Activated naive CD4-positive, alpha-beta T cell treated with anti-CD3 and anti-CD28 coated beads for 36 hours (primary cell): ENCODE measurements at places on chromosomes 4 and X. TPM values are rescaled to one million over a fixed set of nuclear protein-coding genes. Genes with fewer than 3 reads are reported as not detected.
A peak's percentile ranks its signal among the peaks of the same experiment; 100 is the strongest.

Gene MED12
- 43.5 TPM for total RNA-seq

DNA sequence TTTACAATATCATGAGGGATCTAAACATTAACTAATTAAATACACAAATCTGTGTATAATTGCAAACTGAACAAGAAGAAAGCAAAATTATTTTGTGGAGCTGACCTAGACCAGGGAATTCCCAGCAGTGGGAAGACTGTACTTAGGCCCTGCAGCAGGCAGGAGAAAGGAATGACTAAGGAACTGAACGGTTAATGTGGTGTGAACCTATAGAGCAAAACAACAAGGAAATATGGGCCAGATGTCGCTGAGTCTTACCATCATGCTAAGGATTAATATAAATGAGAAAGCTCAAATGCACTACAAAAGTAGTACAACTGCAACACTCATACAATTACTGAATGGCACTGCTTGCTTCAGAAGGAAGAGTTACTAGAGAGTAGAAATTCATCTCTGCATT lies 120.3 kb upstream of the ATXN3L start:
- no peak for DNase-seq

Gene ANK2
- total RNA-seq = 3.0 TPM

Gene HSFX2
- not detected for total RNA-seq

DNA sequence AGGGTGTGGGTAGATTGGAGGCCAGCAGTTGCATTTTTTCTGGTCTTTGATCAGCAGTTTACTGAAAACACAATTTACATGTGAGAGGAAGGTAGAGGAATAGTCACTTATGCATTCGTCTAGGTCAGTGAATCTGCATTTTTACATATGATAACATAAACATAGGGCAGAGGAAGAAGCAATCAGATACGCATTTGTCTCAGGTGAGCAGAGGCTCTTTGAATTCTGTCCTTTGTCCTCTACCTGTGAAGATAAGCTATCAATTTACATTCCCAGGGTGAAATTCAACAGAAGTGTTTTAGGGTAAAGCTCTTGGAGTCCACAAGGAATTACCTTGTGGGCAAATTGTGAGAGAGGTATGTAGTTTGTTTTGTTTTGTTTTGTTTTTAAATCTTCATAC lies 306.5 kb downstream of the MAGEB5 start:
- no peak for DNase-seq

GRCh38 chrX:133053861-133054598 lies 42.9 kb downstream of the USP26 start:
- no peak for DNase-seq

Gene PCYT1B
- total RNA-seq = 0.17 TPM

DNA sequence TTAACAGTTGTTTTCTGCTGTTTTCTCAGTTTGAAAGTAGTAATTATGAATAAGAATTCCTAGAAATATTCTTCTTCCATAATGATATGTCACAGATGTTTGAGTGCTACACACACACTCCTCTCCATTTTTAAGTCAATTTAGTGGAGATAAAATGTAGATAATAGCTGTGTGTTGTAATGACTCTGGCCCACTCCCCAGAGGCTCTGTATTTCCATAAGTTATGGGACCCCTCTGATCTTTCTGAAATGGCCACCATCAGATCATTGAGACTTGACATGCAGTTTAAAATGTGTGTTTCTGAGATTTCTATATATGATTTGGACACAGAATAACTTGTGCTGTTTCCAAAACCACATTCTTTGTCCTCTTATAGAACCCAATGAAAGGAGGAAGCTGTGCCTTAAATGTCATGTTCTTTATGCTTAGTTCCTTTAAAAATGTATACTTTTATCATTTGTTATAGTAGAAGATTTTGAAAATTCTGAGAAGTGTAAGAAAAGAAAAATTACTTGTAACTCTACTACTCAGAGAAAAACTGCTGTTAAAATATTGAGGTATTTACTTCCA lies 46.4 kb downstream of the GAB1 start:
- DNase-seq = no peak

- DNase-seq = no peak
Observed at GRCh38 chr4:113586072-113586471, 175.5 kb downstream of the CAMK2D start.

DNA sequence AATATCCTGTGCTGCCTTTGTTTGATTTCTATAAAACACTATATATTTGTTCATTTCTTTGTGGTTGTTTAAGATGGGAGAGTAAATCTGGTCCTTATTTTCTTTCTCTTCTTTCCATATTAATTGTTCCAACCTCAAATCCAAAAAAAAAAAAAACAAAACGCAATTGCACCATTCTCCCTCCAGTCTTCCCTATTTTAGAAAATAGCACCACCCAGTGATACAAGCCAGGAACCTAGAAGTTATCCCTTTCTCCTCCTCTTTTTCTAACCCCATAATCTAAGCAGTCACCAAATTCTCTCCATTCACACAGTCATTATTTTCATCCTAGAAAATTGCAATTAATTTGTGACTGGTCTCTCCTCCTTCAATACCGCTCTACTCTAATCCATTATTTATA lies 107.8 kb downstream of the GABRA3 start:
- DNase-seq = no peak

DNA sequence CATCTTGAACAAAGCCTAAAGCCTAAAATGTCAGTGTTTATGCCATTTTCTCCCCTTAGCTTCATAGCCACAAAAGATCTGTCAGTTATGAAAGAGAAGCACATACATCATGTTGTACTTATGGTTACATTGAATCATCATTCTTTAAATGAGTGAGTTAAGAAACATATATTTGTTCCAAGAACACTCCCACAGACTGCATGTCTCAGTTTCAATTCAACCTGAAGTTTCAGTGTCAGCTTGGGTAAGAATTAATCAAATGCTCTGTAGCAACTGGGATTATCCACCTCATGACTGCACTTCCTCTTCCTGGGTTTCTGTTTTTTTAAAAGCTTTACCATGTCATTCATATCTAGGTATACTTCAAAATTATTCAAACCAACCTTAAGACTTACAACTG lies 3.9 kb upstream of the TMPRSS11B start:
- peak; percentile 25 for DNase-seq

DNA sequence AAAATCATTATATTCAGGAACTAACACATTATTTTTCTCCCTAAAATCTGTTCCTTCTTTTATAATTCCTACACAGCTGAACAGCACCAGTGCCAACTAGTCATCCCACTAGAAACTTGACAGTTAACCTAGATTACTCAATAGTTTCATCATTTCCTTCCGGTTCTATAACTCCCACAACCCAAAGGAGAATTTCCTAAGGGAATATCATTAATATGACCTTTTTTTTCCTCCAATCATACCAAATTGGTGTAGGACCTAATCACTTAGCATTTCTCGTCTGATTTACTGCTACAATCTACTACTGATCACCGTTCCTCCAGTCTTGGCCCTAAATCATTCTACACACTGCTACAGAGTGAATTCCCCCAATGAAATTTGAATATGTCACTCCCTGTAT lies 45.9 kb downstream of the WDFY3 start:
- DNase-seq = no peak

- DNase-seq = peak; percentile 51
Observed at GRCh38 chr4:36385951-36386571, 104.6 kb downstream of the DTHD1 start.

GRCh38 chr4:168637872-168638756 lies 141.3 kb downstream of the PALLD start:
- DNase-seq = no peak

GRCh38 chr4:21887481-21887880 lies 61.1 kb downstream of the KCNIP4 start:
- DNase-seq = no peak

Gene HTR2C
- not detected for total RNA-seq

DNA sequence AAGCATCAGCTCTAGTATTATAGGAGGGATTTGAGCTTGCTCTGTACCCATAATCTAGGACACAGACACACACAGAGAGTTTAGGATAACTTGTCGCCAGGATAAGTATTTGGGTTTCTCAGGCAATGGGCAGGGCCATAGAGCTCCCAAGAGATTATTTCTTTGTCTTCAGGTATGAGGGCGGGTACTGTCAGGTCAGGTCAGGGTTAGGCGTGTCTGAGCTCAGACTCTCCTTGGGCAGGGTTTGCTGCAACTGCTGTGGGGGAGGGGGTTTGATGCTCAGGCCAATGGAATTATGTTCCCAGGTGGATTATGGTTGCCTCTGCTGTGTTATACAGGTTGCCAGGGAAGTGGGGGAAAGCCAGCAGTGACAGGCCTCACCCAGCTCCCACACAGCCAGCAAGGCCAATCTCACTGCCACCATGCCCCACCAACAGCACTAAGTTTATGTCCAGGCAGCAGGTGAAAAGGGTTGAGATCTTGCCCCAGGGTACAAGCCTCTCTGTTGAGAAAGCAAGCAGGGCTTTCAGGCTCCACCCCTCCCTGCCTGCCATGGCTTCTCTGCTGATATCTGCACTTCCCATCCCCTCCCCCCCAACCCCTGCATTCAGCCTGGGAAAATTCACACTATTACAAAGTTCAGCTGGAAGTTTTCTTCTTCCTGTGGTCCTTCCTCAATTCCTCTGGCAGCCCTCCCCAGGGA lies 101.3 kb downstream of the RRAGB start:
- no peak for DNase-seq

DNA sequence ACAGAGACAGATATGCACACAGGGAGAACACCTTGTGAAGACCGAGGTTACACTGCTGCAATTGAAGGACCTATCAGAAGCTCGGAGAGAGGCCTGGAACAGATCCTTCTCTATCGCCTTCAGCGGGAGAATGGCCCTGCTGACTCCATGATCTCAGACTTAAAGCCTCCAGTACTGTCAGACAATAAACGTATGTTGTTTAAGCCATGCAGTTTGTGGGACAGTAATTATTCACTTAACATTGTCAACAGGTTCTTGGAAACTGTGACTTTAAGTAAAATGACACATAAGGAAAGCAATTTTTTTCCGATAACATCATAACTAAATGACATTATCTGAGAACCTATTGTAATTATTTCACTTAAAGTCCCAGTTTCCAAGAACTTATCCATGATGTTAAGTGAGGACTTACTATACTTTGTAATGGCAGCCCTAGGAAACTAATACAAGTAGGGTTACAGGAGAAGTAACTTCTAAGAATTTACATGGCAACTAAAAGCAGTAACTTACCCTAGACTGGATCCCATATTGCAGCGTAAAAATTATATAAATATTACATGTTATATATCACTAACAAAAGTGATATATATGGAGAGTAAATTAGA lies 180.8 kb upstream of the MAB21L2 start:
- no peak for DNase-seq

Gene HS3ST1
- total RNA-seq = not detected

Gene ARAP2
- 38.2 TPM for total RNA-seq

DNA sequence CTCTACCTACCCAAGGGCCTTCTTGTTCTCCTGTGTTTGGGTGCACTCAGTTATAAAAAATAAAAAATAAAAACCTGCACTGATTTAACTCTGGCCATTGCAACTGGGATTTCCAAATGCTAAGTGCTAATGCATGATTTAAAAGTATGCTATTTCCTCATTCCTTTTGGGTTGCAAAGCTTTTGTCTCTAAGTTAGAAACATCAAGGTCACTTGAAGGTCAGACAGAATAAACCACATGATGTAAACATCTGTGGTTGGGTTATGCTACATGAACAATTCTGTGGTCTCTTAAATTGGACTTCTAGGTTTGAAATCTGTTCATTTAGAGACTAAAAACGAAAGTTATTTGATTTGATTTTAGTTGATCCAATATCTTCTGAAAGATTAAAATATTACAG lies 1547.4 kb upstream of the TENM3 start:
- DNase-seq = no peak

Gene SPANXA1
- not detected for total RNA-seq

- DNase-seq = no peak
Observed at GRCh38 chr4:119729835-119730670, 101.4 kb upstream of the PDE5A start.

DNA sequence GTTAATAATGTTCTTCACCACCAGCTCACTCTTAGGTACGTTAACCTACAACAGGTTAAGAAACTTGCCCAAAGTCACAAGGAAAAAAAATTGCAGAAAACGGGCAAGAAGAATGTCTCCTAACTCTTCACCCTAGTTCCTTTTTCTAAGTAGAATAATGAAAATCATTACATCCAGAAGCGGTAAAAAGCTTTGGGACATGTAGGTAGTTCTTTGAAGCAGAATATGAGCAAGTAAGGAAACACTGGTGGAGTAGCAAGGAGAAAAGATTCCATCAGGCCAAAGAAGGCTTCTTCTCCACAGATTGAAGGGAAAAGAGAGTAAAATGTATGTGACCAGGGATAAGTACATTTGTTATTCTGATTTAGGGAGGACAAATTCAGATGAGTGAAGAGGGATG lies 4.1 kb downstream of the CAMK2D start:
- no peak for DNase-seq

Gene PCSK1N
- 1.9 TPM for total RNA-seq

Gene CSN1S1
- not detected for total RNA-seq

Gene REPS2
- total RNA-seq = not detected

Gene PABPC4L
- total RNA-seq = not detected

Gene TLR2
- 2.6 TPM for total RNA-seq

DNA sequence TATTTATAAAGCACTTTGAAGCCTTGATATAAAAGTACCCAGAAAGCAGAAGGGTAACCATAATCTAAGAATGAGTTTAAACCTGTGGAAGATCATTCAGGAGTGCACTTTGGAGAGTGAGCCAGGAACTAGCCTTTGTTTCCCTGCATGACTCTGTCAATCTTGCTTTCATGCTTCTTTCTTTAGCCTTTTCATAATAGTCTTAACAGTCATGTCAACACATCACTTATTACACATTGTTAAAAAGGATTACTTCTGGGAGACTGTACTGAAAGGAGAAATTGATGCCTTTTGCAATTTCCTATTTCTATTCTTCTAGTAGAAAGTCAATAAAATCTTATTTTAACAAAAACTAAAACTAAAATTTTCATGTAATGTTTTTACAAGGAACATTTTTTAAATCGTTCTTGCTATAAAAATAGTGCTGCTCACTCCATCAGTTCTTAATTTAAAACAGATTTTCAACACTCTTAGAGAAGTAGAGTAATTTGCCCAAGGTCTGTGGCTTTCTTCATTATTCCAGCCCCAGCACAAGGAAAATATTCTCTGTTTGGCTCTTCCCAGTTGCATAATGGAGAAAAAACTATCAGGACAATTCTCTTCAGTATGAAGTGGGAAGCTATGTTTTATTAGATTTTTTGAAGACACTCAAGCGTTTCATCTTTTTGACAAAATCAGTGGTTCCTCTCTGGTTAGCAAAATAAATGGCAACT lies 35.4 kb upstream of the SPP1 start:
- no peak for DNase-seq

- no peak for DNase-seq
Observed at GRCh38 chr4:97150966-97151365, 992.3 kb downstream of the STPG2 start.

Gene PABPC1L2B
- not detected for total RNA-seq

Gene SFRP2
- total RNA-seq = not detected

Gene GPAT3
- total RNA-seq = 3.1 TPM

Gene MAGEA8
- not detected for total RNA-seq

DNA sequence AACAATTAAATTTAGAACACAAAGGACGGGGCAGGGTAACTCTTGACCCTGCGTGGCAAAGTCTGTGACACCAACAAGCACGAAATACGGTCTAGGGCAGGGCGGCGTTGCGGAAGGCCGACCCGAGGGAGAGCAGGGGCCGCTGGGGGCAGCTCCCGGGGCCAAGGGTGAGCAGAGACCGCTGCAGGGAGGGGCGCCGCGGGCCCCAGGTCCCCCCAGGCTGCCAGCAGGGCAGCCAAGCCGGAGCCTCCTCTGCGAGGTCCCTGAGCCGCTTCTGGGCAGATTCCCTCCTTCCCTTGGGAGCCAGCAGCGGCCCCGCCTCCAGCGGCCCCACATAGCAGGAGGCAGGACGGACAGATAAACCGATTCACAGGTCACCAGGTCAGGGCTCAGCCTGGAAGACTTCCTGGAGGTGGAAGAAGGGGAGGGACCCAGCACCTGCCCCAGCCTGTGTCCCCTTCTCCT lies 90.2 kb downstream of the FAM53A start:
- no peak for DNase-seq
